ENCODE measurements at places on chromosomes 11 and 22.

- DNase-seq = no peak
Measured at GRCh38 chr11:111676878-111677585, 74.8 kb downstream of the SIK2 start.

DNA sequence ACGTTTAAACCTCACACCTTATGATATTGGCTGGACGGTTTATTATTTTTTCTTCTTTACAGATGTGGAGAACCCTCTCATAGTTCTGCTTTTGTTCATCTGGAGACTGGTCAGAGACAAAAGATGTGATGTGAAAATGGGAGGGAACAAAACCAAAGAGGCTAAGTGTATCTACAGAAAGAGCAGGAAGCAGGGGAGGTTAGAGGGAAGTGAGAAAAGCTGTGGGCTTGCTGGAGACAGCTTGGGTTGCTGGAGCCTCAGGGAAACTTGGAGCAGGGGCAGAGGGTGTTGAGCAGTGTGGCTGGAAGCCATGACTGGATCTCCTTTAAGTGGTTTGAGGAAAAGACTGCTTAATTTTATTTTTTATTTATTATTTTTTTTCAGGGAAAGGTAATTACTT lies 79.0 kb upstream of the SNX19 start:
- DNase-seq = no peak

DNA sequence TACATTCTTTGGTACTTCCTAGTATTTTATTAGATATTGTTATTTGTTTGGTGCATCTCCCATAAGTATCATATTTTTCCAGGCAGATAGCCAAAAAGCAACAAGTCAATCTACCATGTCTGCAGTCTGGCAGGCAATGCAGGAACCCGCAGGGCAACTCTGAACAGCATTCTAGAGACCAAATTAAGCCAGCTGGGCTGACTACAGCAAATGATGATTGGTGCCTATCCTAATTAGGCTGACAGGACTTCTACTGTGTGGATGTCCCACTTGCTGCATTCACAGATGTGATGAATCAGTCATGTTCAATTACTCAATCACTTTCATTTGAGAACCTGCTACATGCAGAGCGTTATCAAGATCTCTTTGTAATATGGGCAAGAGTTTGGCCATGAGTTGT lies 40.3 kb upstream of the AMOTL1 start:
- no peak for DNase-seq

DNA sequence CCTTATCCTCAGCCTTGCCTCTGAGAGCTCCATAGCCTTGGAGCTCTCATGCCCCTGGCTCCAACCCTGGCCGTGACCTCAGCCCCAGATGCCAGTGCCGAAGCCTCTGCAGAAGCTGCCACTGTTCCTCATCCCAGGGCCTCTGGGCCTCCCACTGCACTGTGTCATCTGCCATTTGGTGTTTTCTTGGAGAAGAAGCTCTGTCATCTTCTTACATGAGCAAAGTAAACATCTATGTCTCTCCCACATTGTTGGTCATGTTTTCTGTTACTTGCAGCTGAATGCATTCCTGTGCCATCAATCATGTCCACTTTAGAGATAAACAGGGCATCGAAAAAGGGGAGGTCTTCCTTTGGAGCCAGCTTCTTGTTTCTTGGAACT lies 45.0 kb upstream of the FTH1 start:
- DNase-seq = no peak

GRCh38 chr11:24773322-24773721 lies 276.5 kb downstream of the LUZP2 start:
- DNase-seq = no peak

DNA sequence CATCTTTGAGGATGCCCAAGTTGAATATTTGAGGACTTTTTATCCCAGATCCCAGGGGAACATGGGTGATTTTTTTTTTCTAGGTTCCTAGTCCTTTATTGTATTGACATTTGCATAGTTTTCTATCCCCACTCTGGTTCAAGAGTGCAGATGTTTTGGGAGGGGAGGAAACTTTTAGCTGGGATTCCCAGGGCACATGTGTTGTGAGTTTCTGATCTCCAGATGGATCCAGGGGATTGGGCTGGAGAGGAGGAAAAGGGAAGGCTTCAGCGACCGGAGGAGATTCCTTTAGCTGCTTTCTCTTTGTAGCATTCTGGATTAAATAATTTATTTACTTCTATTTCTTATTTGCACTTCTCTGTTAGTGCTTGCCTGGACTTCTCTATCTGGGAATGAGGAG lies 14.7 kb upstream of the SORL1-AS1 start:
- DNase-seq = no peak

Measured in omental fat pad (tissue), 4 donors.